ENCODE measurements at places on chromosomes 12 and 14.
A peak's percentile ranks its signal among the peaks of the same experiment; 100 is the strongest.

- no peak for DNase-seq
Observed at GRCh38 chr12:118015944-118016343, 559 bp upstream of the RFC5 start.

GRCh38 chr12:18808221-18808620, 70.3 kb downstream of the CAPZA3 start:
- DNase-seq, result peak; percentile 38

DNA sequence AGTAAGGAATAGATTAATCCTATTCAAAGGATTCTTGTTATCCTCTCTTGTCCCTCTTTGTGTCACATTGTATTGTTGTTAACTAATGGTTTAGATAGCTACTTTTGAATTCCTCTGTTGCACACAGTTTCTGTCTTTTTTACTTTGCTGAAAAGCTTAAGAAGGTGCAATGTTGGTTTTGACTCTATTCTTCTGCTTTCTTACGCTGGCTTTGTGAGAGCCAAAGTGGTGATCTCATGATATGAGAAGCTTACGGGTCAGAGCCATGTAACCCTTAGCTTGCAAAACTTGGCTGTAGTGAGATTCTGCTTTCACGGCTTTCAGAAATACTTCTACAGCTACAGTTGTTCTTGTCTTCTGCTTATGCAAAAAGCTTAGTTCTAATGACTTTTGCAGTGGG, 239.7 kb downstream of the TRHDE start:
- no peak for DNase-seq

DNA sequence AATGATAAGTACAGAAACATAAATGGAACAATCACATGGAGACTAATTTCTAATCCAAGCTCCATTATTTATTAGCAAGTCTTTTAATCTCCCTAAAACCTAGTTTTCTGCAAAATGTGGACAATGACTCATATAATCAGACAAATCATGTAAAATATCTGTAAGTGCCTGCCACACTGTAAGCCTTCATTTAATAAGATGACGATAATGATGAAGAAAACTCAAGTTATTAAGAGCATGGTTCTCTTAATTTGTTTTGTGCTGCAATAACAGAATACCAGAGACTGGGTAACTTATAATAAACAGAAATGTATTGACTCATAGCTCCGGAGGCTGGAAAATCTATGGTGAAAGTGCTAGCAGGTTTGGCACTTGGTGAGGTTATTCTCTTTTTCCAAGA, 535.3 kb upstream of the LRFN5 start:
- DNase-seq, result no peak

GRCh38 chr14:104937694-104938365, 13.2 kb downstream of the PLD4 start:
- DNase-seq, result no peak

- no peak for DNase-seq
Observed at GRCh38 chr14:62462988-62463387, 582.3 kb downstream of the KCNH5 start.

DNA sequence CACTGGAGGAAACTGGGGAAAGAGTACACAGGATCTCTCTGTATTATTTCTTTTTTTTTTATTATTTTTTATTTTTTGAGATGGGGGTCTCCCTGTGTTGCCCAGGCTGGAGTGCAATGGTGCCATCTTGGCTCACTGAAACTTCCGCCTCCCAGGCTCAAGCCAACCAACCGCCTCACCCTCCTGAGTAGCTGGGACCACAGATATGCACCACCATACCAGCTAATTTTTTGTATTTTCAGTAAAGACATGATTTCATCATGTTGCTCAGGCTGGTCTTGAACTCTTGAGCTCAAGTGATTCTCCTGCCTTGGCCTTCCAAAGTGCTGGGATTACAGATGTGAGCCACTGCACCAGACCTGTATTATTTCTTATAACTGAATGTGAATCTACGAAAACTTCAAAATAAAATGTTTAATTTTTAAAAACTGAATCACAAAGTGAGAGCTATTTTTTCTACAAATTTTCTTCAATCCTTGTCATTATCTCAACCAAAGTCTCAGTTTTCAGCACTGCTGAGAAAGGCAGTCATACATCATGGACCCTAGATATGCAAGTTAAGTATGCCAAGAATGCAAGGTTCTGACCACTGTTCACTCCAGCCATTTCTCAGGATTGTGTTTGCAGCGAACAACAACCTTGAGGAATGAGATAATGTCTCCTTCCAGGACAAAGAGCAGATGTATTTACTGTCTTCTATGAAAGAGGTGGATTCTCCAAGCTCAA, 2.4 kb downstream of the EAPP start:
- no peak for DNase-seq

GRCh38 chr12:105368047-105368646, 37.7 kb downstream of the C12orf75 start:
- no peak for DNase-seq

DNA sequence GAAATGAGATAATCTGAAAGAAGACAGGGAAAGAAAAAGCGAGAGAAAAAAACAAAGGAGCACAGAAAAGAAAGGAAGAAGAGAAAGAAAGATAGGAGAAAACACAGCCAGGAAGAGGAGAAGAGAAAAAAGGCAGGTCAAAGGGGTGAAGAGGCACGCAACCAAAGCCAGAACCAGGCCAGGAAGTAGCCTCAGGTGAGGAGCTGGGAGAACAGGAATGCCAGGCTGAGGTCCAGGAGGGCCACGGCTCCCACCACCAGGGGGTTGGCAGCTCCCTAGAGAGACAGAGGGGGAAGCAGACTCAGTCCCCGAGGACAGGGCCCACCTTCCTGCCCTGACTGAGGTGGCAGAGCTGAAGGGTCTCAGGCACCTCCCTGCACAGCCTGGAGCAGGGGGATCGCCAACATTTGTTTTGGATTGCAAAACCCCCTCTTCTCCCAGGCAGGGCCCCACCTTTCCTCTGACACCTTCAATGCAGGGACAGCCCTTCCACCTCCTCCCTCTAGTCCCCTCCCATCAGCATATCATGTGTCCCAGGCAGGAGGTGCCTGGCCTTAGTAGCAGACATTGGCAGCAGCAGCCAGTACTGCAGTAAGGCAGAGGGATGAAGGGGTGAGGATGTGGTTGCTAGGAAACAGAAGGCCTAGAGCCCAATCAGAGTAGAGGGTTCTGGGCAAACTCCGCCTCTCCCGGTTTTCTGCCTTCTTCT, 2.0 kb upstream of the AP1G2 start:
- peak; percentile 27 for DNase-seq

DNA sequence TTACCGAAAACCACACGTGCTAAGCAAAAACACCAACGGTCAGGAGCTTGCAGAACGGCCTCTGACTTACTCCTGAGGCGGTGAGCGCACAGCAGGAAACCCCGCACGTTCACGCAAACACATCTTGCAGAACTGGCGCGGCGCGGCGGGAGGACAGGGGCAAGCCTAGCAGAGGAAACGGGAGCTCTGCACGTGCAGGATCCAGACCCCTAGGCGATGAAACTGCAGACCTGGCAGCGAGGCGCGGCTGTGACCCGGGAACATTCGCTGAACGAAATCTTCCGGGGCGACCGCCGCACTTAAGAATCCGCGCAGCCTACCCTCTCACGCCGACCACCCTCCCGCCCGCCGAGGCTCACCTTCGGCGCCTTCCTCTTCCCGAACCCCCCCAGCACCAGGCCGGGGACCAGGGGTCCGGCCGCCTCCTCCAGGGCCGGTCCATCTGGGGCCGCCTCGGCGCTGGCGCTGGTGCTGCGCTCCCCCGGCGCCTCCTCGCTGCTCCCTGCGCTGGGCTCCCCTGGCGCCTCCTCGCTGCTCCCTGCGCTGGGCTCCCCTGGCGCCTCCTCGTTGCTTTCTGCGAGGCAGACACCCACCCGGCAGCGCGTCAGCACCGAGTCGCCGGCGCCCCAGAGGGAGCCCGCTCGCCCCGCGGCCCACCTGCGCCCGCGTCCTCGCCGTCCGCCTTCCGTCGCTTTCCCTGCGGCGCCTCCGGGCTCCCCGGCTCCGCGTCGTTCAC, 615 bp downstream of the DDX51 start:
- DNase-seq, result peak; percentile 20

DNA sequence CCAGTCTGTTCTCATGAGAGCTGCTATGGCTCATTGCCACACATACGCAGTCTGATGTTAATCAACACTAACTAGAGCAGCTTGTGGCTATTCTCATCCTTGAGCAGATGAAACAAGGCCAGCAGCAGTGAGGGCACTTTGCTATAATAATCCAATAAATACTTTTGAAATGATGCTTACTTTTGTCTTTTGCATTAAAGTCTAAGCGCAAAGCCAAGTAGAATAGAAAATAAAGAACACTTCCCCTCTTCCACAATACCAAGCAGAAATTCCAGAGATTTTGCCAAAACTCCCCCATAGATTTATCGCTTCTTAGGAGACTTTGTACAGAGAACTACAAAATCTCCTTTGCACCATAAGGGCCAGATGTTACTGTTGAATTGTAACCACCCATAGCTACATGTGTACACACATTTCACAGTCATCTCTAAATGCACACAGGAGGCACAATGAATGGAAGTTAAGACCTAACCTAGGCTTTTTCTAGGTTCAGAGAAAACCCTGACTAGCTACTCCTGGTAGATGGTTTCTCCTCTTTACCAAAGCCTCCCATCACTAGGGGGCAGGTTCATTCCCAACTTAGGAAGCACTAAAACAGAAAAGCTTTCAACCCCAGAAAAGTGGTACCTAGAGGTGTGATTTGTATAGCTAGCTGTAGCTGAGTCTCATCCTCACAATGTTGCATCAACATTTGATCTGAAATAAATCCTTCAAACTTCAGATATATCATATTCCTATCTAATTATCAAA, 119.3 kb downstream of the HMGA2 start:
- DNase-seq, result no peak

DNA sequence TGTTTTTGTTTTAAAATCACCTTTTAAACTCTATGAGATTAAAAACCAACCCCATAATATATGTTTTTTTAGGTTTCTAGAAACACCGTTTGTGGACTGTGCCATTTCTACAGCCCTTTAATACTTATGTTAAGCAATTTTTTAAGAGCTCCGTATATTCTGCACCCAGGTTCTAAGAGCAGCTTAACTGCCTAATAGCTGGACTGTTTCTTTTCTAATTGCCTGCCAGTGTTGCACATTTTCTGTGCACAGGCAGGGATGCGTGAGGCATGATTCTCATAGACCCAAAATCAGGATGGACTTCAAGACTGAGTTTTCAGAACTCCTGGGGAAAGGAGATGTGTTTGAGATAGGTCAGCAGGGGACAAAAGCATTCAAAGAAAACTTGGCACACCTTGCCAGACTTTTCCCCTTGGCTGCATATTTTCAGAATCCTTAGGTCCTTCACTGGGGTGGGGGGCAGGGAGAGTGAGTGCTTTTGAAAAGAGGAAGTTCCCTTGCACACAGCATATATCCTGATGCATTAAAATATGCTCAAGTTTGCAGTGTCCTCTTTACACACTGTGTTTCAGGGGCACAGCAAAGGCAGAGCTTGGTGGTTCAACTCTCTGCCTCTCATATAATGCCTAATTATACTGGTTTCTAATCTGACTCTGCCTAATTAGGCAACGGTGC, 27.9 kb downstream of the TMEM30B start:
- no peak for DNase-seq

DNA sequence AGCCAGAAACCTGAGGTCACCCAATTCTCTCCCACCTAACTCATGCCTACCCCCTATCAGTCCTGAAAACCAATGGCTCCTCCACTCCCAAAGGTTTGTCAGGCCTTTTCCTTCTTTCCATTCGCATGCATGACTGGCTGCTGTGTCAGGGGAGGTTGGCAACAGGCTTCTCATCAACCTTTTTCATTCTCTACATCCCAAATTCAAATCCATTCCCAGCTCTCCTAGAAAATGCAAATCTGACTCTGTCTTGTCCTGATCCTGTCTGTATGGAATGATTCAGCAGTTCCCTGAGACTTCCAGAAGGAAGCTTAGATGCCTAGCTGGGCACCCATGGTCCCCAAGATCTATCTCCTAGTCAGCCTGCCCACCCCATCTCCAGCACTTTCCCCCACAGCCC, 5.0 kb upstream of the CTDSP2 start:
- no peak for DNase-seq

- DNase-seq, result no peak
Observed at GRCh38 chr12:75658286-75658685, 146.9 kb upstream of the KRR1 start.

GRCh38 chr14:104863131-104863862, 1.8 kb upstream of the CEP170B start:
- DNase-seq, result no peak

DNA sequence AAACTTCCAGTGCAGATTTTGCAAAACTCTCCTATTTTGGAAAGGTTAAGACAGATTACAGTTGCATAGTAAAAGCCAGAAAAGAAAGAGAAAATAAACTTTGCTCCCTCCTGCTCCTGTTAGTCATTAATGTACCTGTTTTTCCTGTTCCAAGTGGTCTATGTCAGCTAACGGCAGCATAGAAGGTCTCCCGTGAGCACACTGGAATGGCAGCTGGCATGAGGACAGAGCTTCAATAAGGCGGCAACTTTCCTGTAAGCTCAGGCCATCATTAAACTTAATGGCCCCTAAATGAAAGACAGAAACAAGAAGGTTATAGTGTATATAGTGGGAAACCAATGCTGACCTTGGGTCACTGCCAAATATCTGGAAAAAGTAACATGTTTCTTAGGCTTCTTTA, 16.0 kb downstream of the EIF2B2 start:
- no peak for DNase-seq

GRCh38 chr14:76951166-76951565, 77.3 kb downstream of the IRF2BPL start:
- no peak for DNase-seq

DNA sequence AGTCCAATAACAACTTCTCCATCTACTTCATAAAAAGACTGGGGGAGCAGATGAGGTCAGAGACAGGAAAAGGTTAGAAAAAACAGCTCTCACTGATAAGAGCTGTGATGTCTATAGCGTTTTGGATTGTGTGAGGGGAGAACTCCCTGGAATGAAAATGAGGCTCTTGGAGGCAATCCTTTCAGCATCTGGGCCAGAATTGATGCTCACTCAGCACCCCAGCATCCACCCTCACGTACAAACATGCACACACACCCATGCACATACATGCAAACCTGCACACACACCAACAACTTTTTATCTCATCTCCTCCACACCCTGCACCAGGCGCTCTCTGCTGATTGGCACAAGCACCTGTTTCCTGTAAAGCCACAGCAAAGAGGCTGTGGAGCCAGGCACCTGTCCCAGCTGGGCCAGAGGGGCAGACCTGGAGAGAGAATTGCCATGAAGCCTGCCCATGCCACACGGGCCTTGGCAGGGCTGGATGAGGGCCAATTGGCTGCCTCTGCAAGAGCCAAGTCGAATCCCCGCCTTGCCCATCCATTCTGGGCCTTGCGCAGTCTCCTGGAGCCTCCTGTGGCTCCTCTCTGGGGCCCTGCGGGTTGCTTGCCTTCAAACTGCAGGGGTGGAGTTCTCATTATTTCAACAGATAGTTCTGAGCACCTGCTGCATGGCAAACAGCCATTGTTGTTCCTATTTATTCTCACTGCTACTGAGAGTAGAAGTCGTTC, 53.1 kb downstream of the SYNE3 start:
- no peak for DNase-seq

DNA sequence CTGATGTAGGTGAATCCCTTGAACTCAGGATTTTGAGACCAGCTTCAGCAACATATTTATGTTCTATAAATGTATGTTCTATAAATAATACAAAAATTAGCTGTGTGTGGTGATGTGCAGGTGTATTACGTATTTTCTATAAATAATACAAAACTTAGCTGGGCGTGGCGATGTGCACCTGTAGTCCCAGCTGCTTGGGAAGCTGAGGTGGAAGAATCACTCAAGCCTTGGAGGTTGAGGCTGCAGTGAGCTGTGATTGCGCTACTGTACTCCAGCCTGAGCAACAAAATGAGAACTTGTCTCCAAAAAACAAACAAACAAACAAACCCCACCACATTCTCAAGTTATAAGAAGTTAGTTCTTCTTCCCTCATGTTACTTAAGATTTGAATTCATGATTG, 39.5 kb downstream of the GABARAPL1 start:
- no peak for DNase-seq

GRCh38 chr12:125081427-125081826, 16.2 kb downstream of the AACS start:
- DNase-seq, result no peak

Data from HEK293T (cell line).